ENCODE measurements at places on chromosomes 2 and 18.

GRCh38 chr2:52632543-52632942, 1135.1 kb upstream of the CHAC2 start:
- DNase-seq = no peak

DNA sequence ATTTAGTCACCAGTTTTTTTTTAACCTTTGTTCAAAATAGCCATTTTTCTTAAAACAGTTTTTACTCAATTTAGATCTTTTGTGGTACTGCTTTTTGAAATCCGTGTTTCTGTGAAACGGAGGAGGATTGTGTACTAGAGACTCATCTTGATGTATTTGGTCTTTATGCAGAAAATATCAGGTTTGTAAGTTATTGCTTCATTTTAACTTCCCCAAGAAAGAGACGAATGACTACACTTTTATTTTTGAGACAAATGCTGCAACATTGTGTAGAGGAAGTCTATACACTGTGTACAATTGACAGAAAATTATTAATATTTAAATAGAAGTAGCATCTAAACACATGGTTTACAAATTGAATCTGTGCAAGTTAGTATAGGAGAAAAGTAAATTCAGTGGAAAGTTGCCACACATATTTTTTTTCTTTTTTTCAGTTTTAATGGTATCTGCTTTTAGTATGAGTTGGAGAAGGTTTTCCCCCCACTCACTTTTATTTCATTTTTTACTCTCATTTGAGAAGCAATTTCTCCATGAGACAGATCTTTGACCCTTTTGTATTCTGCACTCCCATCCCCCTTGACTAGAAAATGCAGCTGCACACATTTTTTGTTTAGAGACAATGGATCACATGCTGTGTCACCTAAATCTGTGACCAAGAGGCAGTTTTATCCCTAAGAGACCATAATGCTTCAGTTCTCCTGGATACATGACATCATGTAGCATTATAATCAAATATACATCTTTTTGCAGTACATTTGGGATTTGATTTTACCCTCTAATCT, 200.8 kb upstream of the STON1 start:
- no peak for DNase-seq

DNA sequence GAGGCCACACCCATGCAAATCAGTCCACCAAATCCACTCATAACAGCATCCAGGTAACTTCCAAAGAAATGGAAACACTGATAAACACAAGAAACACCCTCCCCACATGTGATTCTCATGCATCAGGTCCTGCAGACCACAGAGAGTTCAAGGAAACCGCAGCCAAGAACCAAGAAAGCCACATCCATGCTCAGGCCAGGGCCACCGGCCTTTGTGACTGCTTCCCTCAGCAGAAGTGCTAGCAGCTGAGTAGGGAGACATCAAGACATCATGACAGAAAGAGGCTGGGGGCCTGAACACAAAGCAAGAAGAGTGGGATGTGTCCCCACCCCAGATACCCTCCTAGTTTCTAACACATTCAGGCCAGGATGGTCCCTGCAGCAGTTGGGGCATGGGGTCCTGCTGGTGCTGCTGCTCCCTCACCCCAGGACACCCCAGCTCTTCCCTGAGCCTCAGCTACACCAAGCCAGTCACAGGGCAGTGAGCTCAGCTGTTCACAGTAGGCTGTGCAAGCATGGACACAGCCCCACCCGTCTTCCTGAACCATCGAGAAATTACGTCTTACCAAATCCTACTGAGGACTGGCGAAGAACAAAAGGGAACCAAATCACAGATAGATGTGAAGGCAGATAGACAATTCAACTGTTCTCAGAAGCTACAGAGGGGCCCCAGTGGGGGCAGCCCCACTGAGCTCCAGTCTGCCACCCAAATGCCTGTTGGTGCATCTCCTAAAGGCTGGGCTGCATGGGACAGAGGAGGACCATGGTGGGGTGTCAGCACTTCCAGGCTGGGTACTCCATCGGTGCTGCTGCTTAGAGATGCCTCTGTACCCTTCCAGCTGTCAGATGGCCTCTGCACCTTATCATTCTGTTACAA, 60.9 kb downstream of the HDAC4 start:
- no peak for DNase-seq

DNA sequence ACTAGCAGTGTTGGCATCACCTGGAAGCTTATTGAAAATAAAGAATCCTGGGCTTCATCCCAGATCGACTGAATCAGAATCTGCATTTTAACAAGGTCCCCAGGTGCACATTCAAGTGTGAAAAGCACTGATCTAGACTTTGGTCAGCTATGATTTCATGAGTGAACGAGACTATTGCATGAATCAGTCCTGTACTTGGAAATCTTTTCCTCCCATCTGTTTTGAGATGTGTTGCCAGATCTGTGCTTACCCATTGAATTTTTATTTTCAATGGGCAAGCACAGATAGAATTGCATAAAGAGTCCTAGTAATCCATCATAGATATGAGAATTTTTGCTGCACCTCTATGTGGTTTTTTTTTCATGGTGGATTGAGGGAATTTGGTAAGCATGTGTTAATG, 64.0 kb downstream of the PMS1 start:
- DNase-seq = no peak

DNA sequence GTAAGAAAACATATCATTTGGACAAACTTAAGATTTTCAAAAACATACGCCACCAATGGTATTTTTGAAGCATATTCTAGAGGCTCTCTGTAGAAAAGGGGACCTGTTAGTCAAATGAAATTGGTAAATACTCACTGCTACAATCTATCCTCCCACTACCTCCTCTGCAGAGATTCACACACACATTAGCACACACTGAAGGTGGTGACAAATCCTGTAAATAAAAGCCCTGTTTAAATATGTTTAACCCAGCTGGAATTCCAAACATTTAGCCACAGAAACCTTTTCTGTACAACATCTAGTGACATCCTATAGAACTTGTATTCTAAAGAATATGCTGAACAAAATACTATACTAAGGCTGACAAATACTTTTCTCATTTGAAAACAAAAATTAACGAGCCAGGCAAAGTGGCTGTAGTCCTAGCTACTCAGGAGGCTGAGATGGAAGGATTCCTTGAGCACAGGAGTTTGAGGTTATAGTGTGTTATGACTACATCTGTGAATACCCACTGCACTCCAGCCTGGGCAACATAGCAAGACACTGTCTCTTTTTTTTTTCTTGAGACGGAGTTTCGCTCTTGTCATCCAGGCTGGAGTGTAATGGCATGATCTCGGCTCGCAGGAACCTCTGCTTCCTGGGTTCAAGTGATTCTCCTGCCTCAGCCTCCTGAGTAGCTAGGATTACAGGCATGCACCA, 25.9 kb downstream of the ALS2 start:
- DNase-seq = no peak

- DNase-seq = no peak
Observed at GRCh38 chr18:79915161-79916127, 36.0 kb downstream of the SLC66A2 start.

DNA sequence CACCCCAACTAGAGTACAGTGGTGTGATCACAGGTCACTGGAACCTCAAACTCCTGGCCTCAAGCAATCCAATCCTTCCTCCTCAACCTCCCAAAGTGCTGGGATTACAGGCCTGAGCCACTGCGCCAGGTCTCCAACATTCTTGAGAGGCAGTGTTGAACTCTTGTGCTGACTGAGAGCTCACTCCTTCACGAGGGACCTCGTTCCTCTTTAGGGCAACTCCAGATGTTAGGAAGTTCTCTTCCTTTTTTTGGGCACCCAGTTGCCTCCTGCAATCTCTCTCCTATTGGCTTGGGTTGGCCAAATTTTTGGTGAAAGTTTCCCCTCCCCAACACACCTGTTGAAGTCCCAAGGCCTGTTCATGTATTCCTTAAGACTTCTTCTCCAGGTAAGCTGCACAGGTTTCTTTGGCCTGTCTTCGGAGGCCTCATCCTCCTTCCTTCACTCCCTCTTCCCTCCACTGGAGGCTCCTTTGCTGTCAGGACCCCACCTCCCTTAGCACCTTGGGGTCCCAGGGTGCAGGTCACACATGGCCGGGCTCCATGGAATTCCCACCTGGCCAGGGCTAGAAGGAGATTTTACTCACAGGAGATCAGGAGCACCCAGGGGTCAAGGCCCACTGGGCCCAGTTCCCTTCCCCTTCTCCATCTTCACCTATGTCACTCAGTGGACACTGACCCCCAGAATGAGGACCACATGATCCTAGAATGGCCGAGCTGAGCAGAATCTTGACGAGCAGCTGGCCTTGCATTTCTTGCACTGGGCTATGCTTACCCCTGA, 94.6 kb upstream of the SMAD2 start:
- no peak for DNase-seq

GRCh38 chr18:49563130-49563540, 1.3 kb downstream of the LIPG start:
- no peak for DNase-seq

DNA sequence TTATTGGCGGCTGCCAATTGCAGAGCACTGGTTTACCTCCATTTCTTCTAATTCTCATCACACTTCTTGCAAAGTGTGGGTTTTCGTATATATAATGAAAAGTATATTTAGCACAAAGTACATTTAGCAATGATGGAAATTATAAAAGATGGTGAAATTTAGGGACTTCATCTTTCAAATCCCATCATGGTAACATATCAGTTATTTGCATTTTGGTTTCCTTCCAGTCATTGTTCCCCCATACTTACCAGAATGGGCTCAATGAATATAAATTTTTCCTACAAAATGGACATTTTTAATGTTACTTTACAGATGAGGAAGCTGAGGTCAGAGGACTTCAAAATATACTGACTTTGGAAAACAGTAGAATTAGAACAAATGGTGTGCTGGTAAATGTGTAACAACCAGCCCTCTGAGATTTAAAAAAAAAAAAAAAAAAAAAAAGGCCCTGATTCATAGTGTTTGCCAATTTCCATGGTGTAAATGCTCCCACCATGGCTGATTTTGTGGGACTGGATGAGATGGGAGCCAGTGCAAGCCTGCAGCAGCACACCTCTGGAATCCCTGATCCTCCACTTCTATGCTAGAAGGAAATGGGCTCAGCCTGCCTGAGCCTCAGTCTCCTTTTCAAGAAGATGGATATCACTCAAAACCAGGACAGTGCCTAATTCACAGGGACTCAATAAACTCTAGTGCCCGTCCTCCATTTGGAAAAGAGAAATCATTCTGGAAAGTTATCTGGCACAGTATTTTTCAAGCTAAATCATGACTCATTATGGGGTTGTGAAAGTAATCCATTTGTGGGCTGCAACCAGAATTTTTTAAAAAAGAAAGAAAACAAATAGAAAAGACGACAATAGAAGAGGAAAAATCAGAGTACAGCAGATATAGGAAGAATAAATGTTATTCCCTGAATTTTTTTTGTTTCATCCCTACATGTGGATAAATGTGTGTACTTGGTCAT, 34.0 kb downstream of the LBH start:
- DNase-seq = no peak

DNA sequence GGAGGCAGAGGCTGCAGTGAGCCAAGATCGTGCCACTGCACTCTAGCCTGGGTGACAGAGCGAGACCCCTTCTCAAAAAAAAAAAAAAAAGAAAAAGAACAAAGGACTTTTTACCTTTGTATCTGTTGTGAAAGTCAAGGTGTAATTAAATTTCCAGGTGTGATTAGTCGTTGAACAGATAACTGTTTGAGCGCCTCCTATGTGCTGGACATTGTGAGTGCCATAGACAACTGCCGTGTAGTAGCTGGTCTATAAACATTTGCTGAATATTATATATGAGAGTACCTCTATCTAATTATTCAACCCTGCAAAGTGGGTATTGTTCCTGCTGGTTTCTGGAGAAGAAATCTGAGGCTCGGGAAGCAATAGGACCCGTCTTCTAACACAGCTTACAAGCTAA, 71.8 kb downstream of the ASAP2 start:
- DNase-seq = no peak

DNA sequence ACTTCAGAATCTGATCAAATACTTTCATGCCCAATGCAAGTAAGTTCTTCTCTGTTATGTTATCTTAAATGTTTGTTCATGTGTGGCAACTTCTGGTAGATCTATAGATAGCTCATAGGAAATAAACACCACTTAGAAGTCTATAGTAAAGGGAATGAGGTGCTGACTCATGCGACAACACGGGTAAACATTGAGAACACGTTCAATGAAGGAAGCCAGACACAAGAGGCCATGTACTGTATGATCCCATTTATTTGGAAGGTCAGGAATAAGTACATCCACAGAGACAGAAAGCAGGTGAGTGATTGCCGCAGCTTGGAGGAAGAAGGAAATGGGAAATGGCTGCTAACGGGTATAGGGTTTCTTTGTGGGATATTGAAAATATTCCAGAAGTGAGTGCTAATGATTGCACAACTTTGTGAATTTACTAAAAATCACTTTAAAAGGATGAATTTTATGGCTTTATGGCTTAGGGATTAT, 95.4 kb downstream of the ITGB1BP1 start:
- no peak for DNase-seq

DNA sequence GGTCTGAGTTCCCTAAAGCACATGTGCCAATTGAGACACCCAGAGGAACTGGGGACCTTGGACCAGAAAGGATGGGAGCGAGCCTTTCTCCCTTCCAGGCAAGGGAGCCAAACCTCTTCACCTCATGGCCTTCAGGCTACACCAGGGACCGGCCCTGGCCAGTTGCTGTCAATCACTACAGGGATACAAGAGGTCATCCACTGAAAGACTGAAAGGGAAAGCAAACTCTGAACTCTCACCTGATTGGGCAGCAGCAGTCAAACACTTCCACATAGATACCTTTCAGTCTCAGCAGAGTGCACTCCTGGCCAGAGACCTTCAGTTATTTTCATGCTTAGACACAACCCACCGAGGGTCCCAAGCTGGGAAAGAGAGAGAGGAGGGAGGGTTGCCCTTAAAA, 1956.0 kb upstream of the LRRTM1 start:
- no peak for DNase-seq

GRCh38 chr18:63511285-63511684, 30.9 kb upstream of the SERPINB12 start:
- DNase-seq = no peak

DNA sequence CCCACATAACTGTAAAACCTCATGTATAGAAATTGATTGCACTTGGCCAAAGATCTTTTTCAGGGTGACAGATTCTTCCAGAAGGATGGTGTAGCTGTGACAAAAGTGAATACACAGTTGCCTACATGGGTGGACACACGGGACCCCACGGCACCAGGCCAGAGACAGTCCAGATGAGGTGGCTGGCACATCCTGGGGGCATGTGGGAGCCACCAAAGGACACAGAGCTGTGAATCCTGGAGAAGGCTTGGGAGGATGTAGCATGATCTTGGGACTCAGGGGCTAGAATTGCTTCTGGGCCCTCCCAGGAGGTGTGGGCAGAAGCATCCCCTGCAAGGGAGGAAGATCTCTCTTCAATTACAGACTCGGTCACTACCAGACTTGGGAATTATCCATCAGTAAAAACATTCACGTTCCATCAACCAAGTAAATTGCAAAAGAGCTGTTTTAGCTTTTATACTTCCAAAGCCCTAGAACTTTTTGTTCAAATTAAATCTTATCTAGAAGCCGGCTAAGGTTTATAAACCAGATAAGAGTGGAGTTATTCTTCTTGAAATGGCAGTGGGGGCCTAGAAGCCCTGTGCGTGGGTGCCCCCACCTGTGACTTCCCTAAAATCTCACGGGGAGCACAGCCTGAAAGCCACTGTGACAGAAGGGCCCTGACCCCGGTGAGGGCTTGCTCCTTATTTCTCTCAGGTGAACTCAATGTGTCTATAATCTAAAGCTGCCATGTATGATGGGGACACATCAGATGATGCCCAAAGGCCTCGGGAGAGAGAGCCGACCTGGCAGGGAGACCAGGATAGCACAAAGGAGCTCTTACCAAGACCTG, 81.7 kb downstream of the SEPTIN10 start:
- no peak for DNase-seq
